ENCODE measurements at places on chromosomes 6 and 20.

- no peak for DNase-seq
These were observed 49.0 kb downstream of the APCDD1L start for GRCh38 chr20:58466095-58466708.

GRCh38 chr6:141452354-141452686 lies 680.4 kb upstream of the GJE1 start:
- DNase-seq: no peak

GRCh38 chr6:105818505-105818904 lies 267.6 kb upstream of the PRDM1 start:
- DNase-seq: no peak

GRCh38 chr6:30689985-30690384 lies 799 bp downstream of the NRM start:
- DNase-seq: no peak

- DNase-seq: no peak
These were observed 59.9 kb upstream of the HBS1L start for GRCh38 chr6:135114355-135115145.

DNA sequence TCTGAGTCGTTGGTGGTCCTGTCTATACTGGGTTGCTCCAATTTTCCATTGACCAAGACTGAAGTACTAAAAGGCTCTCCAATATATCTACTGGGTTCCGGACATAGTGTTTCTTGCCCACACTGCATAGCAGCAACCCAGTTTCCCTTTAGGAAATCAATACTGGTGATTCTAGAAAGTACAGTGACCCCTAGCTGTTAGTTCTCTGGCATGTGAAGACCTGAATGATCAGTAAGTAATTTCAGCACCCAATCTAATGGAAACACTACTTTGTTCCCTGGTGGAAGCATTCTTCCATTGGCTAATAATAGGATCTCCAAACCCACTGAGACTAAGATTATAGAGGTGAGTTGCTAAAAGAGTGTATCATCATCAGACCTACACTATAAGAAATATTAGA lies 40.8 kb upstream of the STMND1 start:
- DNase-seq: no peak

GRCh38 chr6:27514906-27515495 lies 42.1 kb upstream of the ZNF184 start:
- no peak for DNase-seq

DNA sequence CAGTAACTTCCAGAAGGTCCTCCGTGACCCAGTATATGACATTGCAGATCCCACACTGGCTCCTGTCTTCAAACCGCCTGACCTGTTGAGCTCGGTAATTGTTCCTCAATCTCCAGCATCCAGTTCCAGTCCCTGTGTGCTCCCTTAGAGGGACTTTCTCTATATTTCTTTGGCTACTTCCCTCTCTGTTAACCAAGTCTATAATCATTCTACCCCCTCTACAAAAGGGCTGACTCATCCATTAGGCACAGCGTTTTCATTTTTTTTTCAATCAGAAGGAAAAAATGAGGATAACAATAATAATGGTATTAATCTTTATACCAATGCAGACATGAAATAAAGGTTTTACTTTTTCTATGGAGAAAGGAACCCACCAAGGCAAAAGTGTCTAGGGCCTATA lies 69.3 kb downstream of the FAM229B start:
- no peak for DNase-seq

DNA sequence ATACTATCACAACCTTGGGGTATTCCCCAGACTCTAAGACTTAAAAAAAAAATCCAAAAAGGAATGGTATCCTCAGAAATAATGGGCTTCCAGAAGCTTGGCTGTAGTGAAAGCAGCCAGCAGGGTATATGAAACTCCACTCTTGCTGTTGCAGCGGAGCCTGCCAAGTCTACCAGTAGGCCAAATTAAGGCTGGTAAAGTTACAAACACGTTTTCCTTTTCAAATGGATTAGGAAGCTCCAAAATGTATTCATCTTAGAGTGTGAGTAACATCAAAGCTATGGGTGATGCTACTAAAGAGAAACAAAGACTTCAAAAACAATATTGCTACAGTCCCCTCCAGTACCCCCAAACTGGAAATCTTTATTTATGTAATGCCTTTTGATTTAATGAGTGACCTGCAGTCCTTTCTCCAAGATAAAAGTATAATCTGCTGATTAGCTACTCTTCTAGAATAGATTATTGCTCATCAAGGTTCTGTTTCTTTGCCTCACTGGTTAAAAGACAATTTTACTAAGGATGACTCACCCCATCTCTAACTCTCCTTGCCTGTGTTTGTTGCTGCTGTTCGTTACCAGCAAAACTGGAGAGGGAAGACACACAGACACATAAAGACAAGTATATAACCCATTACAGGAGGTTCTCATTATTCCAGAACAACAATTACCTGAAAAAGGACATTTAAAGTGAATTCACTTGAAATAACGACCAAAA lies 84.9 kb downstream of the BTBD9 start:
- DNase-seq: no peak

DNA sequence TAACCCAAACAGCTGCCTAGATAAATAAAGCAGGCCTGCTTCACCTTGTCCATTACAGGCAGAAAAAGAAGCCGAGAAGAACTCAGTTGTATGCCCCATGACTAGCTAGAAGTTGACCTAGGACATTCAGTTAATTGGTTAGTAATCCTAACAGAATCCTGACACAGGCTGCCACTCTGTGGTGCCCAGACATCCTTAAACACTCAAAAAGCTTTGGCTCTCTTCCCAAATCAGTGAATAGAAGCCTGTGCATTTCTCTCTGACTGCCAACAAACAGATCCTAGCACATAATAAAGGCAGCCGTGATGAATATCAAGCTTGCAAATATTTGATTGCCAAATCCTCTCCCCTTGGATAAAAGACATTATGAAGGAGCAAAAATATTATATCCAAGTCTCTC lies 519.1 kb upstream of the EYS start:
- no peak for DNase-seq

GRCh38 chr20:56151834-56152233 lies 96.7 kb upstream of the MC3R start:
- DNase-seq: no peak

DNA sequence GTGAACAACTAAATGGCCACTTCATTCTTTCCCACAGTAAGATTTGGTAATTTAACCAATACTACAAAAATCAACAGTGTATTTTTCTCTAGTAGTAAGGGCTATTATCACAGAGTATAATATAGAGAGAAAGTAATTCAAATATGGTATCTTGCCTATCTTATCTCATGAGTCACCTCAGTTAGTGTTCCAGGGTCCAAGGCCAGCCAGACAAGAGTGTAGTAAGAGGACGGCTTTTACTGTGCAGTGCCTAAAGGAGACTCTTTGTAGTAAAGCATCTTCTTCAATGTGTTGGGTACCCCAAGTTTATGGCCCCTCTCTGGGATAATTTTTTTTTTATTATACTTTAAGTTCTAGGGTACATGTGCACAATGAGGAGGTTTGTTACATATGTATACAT lies 607.4 kb downstream of the PKHD1 start:
- DNase-seq: no peak

- DNase-seq: no peak
These were observed 47.5 kb downstream of the CD83 start for GRCh38 chr6:14165091-14165490.

DNA sequence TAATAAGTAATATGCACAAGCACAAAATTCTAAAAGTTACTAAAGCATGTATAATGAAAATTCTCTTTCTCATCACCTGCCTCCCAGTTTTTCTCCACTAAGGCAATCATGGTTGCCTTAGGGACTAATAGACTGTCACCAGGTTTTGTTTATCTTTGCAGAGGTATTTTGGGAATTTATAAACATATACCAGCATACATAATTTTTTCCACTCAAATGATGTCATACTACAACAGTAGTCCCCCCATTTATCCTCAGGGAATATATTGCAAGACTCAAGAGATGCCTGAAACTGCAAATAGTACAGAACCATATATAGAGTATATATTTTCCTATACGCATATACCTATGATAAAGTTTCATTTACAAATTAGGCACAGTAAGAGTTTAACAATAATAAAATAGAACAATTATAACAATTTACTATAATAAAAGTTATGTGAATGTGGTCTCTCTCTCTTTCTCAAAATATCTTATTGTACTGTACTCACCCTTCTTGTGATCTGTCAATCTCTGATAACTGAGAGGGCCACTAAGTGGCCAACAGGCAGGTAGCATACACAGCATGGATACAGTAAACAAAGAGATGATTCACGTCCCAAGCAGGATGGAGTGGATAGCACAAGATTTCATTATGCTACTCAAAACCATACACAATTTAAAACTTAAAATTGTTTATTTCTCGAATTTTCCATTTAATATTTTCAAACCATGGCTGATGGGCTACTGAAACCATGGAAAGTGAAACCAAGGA lies 19.7 kb downstream of the RBL1 start:
- no peak for DNase-seq

GRCh38 chr6:62217866-62218265 lies 68.2 kb downstream of the KHDRBS2 start:
- DNase-seq: no peak

GRCh38 chr6:168457653-168457934 lies 16.6 kb downstream of the SMOC2 start:
- no peak for DNase-seq

GRCh38 chr20:56896447-56896846 lies 267.3 kb downstream of the TFAP2C start:
- no peak for DNase-seq

DNA sequence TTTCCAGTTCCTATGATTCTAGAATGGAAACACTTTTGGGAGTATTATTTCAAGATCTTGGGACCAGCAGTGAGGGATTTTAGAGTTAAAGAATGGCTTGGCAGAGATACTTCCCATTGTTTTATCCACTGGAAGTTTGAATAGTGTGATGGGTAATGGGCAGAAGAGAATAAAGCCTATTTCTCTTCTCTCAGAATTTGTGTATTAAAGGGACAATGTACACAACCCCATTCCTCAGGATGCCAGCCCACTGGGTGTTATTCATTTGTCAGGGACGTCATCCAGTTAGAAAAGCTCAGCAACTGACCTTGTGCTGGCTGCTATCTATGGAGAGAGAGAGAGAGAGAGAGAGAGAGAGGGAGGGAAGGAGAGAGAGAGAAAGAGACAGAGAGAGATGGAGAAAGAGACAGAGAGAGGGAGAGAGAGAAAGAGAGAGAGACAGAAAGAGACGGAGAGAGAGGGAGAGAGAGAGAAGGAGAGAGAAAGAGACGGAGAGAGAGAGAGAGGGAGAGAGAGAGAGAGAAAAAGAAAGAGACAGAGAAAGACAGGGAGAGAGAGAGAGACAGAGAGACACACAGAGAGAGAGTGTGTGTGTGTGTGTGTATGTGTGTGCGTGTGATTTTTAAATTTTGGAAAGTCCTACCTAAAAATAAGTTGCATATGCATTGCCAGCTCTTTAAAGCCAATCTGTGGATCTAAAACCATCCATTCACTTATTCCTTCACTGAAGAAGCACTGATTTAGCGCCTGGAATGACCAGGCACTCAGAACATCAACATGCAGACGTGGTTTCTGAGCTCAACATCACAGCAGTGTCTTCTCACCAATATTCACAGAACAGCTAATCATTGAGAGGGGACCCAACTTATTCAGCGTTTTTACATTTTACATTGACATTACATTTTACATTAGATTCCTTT lies 388.8 kb downstream of the THBS2 start:
- no peak for DNase-seq

GRCh38 chr20:6533761-6534479 lies 233.6 kb upstream of the BMP2 start:
- DNase-seq: peak; percentile 4

- no peak for DNase-seq
These were observed 127.2 kb downstream of the CD109 start for GRCh38 chr6:73823046-73823735.

GRCh38 chr6:43922426-43923375 lies 152.7 kb downstream of the VEGFA start:
- no peak for DNase-seq

DNA sequence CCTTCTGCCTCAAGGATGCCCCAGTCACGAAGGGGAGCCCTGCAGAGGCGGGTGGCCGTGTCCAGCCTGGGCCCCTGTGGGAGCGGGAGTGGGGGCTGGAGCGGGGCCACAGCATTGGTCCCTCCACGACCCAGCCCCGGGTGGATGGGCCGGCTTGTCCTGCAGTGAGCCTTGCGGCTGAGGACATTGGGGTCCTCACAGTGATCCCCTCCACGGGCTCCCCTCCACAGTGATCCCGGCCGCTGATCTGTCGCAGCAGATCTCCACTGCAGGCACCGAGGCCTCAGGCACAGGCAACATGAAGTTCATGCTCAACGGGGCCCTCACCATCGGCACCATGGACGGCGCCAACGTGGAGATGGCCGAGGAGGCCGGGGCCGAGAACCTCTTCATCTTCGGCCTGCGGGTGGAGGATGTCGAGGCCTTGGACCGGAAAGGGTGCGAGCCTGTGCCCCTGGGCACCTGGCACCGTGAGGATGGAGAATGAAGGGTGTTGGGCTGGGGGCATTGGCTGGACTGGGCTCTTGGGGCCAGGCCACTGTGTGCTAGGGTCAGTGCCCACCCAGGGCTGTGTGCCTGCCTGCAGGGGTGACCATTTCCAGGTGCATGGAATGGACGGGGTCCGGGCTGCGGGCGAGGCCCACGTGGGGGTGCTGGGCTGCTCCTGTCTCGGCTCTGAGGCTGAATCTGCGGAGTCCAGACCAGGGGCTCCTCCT lies 44.4 kb downstream of the PYGB start:
- no peak for DNase-seq

DNA sequence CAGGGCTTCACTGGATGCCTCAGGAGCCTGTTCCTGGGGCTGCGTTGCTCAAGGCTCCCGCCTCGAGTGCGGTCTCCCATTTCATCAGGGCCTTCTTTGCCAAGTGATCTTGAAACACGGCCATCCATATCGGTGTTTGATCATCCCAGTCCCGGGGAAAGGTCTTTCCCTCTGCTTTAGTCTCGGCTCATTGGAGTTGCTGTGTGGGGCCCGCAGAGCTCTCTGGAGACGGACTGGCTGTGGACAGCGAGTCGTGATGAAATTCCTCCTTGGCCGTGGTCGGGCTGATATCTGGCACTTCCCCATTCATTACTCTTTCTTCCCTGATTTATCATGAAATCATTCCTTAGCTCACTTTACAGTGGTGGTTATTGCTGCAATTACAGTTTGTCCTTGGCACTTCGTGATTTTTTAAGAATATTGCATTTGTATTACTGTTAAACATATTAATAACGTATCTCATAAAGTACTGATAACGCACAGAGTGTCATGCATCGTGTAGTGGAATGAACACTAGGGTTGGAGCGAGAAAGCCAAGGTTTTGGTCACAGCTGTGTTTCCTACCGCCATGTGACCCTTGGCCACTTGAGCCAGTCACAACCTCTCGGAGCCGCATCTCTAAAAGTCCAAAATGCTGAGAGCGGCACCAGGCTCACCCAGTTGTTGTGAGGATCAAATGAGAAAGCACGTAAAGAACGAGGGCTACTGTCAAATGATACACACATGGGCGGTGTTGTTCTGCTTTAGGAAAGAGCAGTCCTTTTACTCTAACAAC lies 71.8 kb downstream of the MTHFD1L start:
- peak; percentile 68 for DNase-seq
